Esophagus mucosa (tissue), 1 donor: ENCODE measurements at places on chromosomes 12 and 14. TPM values are rescaled to one million over a fixed set of nuclear protein-coding genes. Genes with fewer than 3 reads are reported as not detected.

The KRT79 gene
- 0.32 TPM for total RNA-seq

The E2F7 gene
- total RNA-seq, result 4.0 TPM

The KRT77 gene
- not detected for total RNA-seq

The FLVCR2 gene
- 7.0 TPM for total RNA-seq

The CIROP gene
- total RNA-seq, result not detected

The CCDC175 gene
- not detected for total RNA-seq

The LTB4R2 gene
- total RNA-seq, result 82.9 TPM

The SYNDIG1L gene
- total RNA-seq, result not detected
